Immature natural killer cell (primary cell): ENCODE measurements at places on chromosomes 11 and 22. TPM values are rescaled to one million over a fixed set of nuclear protein-coding genes. Genes with fewer than 3 reads are reported as not detected.
A peak's percentile ranks its signal among the peaks of the same experiment; 100 is the strongest.

GRCh38 chr22:27197052-27197451 lies 539.7 kb downstream of the MIAT start:
- no peak for DNase-seq

- DNase-seq, result no peak
Observed at GRCh38 chr22:22952531-22953280, 65.1 kb downstream of the IGLL5 start.

The MB gene
- 0.33 TPM for polyA plus RNA-seq

- DNase-seq, result peak; percentile 75
Observed at GRCh38 chr11:6606471-6607189, 3.1 kb downstream of the ILK start.

- no peak for DNase-seq
Observed at GRCh38 chr11:69695581-69695980, 8.2 kb downstream of the FGF19 start.

The LDHAL6A gene
- polyA plus RNA-seq, result not detected

- DNase-seq, result no peak
Observed at GRCh38 chr22:19016081-19016766, 80.1 kb upstream of the PRODH start.

The MS4A8 gene
- not detected for polyA plus RNA-seq

- no peak for DNase-seq
Observed at GRCh38 chr22:50485221-50486131, 1.2 kb upstream of the MIOX start.

- no peak for DNase-seq
Observed at GRCh38 chr11:70757241-70757640, 358.9 kb downstream of the CTTN start.

- no peak for DNase-seq
Observed at GRCh38 chr22:39275814-39276439, 31.1 kb upstream of the PDGFB start.

DNA sequence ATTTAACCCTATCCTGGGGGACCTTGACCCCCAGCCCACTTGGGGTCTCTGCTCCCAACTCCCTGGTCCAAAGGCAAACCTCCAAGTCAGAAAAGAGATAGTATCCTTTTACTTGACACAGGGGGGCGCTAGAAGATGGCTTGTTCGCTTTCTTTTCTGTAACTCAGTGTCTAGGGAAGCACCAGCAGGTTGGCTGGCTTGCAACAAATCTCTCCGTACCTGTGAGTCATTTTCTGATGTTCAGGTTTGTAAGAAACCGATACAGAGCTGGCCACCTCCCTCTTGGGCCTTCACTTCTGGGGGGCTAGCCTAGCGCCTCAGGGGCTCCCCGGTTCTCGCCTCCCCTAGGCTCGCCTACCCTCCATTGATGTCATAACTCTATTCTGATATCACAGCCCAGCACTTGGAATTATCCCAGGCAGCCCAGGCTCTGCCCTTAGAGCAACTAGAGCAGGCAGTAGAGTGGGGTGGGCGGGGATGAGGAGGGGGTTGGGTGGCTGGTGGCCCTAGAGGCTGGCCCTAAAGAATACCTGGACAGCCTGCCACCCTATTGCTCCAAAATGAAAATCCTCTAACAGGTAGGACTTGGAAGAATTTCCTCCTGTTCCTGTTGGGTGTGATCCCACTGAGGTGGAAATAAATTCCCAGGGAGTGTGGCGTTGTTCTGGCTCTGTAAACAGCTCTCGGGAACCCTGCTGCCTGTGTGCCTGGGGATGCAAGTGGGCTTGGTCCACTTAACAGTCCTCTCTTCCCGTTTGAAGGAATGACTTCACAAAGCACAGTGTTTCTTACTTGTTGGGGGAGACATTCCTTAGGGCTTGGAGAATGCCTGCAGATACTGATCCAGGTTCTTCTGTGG lies 69.4 kb downstream of the OSBP2 start:
- DNase-seq, result no peak

DNA sequence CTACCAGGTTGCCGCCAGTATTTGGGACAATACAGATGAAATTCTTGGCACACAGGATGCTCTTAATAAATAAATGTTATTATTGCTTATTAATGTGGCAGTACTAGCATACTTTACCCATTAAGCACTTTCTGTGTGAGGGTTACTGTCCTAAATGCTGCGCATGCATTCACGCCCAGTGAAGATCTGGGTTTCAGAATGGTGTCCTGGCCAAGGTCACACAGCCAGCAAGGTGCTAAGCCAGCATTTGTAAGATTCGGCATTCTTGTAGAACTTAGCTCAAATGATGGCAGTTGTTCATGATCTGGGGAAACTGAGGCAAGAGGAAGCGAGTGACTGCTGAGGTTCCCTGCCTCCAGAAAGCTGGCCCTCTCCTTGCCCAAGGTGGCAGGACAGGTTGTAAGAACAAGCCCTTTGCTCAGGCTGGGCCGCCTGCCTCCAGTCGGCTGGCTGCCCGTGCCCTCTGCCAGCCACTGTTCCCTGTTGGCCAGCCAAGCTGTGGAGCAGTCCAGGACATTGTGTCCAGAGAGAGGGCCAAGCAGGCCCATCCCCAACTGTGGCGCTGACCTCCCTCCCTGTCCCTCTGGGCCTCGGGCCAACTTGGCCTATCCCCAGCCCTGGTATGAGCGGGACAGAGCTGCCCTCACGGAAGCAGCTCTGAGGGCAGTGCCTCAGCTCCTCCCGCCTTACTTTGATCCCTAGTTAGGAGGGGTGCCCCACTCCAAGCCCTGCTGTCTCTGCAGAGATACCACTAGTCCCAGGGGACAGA lies 28.8 kb downstream of the TOB2 start:
- DNase-seq, result no peak
